AG10803 (cell line): ENCODE measurements at places on chromosomes 12 and 14.

- peak; percentile 50 for DNase-seq
Measured at GRCh38 chr12:13093191-13093847, 10.1 kb downstream of the GSG1 start.

DNA sequence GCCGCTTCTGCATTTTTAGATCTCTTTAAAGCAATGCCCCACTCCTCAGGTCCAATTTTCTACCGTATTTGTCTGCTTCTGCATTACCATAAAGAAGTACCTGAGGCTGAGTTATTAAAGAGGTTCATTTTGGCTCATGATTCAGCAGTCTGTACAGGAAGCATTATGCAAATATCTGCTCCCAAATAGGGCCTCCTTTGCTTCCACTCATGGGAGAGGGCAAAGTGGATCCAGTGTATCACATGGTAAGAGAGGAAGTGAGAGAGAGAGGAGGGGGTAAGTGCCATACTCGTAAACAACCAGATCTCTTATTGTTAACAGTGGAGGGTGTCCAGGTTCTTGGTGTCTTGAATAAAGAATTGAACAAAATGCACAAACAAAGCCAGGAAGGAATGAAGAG, 316.1 kb upstream of the SEL1L start:
- DNase-seq: no peak

DNA sequence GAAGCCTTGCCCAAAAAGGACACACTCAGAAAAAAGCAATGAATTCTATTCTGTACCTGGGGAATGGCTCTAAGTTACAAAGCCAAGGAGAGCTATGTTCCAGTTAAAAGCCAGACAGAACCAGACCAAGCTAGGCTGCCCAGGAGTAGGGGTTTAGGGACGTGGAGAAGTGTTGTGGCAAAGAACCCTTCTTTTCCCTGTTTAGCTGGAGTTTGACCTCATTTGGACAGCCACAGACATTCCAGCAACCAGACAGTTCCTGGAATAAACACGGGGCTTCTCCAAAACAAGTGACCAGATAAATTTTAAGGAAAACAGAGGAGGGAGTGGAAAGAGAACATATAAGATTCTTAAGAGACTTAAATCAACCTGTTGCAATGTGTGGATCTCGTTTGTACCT, 62.3 kb downstream of the GCH1 start:
- no peak for DNase-seq

DNA sequence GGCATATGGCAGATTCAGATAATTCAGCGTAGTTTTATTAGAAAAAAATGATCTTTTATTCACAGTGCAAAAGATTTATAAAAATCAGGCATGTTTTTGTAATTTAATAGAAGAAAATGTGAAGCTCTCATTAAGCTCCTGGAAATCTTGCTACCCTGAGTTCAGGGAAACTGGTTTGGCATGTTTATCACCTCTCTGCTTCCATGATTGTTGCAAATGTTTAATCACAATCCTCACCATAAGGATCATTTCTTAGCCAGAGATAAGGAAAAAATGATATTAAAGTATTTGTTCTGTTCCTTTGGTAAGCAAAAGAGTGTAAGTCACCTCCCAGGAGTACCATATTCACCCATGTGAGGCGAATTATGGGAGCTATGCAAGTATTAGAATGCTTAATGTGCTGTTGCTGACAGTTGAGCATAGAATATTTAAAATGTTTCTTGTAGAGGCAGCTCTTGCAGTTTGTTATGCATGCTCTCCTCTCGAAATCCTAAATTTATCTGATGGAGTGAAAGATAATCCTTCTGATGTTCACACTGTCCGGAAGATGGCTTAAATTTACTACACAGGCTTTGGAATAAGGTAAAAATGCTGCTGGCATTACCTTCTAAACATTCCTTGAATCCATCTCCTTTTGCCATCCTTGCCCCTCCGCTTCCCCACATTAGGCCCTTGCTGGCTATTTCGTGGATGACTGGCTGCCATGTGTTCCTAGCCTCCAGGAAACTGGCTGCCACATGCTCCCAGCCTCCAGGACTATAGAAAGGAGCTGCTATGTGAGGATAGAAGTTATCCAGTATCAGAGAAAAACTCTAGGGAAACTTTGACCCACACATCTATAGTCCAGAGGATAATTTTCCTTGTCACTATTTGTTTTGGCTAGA, 115.8 kb upstream of the CCDC198 start:
- no peak for DNase-seq

- DNase-seq: no peak
Measured at GRCh38 chr12:5718073-5718472, 227.0 kb downstream of the ANO2 start.

DNA sequence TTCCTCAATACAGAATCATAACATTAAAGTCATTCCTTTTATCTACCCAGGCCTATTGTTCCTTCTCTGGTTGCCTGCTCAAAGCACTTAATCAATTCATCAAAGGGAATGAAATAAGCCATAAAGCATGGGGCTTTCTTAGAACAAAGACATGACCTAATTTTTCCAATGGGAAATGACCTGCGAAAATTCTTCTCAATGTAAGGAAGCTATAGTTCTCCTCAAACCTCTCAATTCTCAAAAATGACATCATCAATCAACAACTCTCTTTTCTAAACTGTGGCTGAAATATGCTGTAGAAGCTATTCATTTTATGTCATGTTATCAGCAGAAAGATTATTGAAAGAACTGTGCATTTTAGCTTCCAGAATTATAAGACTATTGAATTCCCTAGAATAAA, 116.0 kb upstream of the PTPRR start:
- DNase-seq: no peak

- DNase-seq: no peak
Measured at GRCh38 chr14:90416720-90417119, 19.9 kb downstream of the CALM1 start.

DNA sequence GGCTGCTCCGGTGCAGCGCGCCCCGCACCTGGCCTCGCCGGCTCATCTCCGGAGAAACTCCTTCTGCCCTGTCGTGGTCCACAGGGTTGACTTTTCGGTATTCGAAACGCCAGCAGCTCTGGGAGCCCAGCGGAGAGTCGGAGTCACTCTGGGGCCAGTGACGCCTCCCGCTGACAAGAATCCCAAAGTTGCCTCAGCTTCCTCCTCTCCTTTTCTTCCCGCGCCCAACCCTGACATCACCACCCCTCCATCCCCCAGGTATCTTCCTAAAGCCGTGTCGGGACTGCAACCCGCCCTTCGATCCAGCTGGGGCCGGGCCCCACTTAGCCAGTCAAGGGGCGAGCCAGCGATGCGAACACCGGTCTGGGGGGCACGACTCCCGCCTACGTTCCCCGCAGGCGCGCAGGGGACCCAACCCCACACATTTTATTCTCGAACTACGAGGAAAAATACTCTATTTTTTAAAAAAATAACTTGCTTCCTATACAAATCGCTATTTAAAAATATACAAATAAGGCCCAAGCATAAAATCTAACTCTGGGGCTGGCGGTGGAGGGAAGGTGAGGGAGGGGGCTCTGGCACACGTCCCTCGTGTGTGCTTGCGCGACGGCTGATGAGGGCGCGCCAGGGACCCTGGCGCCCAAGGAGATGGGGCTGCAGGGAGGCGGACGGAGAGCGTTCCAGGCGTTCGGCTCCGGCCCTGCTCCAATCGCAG, 2.1 kb downstream of the NKX2-8 start:
- no peak for DNase-seq

DNA sequence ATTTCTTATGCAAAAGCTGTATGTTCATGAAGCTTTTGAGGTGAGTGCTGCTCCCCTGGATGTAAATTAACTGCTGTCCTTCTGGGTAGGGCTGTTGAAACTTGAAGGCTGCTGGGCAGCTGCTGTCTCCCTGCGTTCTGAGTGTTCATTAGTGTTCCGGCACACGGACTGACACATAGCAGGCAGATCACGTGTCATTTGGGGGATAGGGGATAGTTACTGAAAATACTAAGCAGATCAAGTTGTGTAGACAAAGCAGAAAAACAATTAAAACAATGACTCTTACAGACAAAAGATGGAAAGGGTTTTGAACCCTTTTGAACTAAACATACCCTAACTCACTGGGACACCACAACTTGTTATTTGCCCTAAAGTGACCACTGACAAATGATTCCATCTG, 82.5 kb downstream of the PRICKLE1 start:
- no peak for DNase-seq

GRCh38 chr12:131536337-131536736, 174.6 kb upstream of the SFSWAP start:
- no peak for DNase-seq

GRCh38 chr12:11678781-11679180, 29.3 kb downstream of the ETV6 start:
- no peak for DNase-seq

DNA sequence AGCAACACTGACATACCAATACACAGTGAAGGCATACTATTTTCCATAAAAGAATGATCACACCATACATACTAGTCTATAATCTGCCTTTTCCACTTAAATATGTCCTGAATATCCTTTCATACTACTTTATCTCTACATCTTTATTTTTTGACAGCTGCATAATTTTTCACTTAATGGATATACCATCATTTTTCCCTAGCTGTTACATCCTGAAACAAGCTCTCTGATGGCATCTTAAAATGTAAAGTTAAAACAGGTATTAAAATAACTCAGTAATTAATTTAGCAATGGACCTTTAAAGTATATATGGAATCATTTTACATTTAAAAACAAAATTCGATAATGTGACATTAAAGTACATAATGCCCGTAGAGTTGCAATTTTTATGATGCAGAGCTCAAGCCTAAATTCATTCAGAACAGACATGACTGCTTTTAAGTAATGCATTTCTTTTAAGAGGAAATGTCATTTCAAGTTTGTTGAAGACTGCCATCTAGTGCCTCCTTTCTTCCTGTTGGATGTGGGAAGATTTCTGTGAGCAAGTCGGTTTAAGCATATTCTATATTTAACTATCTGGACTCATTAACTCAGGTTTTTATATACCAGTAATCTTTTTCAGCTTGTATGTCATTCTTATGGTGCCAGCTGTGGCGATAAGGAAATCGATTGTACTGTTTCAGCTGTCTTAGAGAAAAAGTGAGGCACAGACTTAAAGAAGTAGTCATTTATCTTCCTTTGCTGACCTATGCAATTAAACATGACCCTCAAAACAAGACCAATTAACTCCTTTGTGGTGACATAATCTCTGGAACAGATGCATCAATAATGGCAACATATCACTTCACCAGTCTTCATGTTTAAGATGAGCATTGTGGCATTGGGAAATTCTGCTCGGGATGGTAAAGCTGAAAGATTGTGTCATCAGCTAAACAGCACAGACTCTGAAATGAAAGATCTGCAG, 20.3 kb downstream of the PRICKLE1 start:
- peak; percentile 74 for DNase-seq

DNA sequence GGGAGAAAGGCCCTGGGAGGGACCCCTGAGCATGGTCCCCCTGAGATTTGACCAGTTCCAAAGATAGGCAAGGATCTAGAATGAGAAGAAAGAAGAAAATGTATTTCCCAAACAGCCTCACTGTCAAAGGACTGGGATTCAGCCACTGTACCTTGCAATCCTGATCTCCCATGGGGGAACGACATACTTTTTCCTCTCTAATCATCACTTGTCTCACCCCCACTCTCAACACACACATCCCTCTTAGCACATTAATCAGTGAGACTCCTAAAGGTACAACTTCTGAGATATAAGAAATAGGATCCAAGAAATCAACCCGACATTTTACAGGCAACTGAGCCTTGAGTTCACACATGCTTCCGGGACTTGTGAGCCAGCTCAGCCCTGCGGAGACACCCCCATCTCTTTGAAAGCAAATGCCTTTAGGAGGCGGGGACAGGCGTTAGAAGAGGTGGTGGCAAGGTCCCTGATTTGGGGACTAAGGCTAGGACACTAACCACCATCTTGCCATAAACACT, 1.4 kb downstream of the MAP3K9 start:
- DNase-seq: no peak

DNA sequence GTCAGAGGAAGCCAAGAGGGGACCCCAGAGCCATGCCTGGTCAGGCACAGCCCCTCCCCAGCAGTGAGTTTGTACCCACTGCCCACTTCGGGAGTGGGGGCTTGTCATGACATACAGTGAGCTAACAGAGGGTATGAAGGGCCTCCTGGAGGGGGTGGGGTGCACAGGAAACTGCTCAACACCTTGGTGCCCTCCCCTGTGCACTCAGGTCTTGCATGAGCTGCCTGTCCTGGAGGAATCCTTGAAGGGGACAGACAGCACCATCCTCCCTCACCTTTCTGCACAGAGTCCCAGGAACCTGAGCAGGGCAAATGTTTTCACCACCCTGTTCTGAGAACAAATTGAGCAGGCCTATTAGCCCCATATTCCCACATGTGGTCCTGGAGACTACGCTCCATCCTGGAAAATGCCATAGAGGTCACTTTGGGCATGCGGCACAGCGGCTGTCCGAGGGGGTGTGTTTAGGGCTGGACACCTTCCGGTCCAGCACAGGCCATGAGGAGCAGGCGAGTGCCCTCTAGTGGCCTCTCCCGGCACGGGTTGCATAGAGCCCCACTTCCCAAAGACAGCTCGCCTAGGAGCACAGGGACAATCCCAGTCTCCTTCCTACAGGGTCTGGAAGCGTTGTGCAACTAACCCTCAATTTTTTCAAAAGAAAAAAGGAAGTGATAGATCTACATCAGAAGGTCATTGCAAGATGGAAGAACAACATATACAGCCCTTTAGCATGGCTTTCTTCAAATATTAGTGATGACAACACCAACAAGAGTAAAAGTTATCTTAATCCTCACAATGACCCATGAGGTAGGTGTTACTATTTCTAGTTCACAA, 31.9 kb upstream of the ZFP36L1 start:
- peak; percentile 74 for DNase-seq

- peak; percentile 13 for DNase-seq
Measured at GRCh38 chr14:90797451-90797850, 18.8 kb downstream of the TTC7B start.

- DNase-seq: no peak
Measured at GRCh38 chr12:19525274-19525673, 86.0 kb downstream of the AEBP2 start.
